Right atrium auricular region (tissue), 2 donors: ENCODE measurements at places on chromosomes 13 and 19.

GRCh38 chr13:28464861-28465460 is 30.0 kb downstream of the FLT1 start:
- no peak for DNase-seq

- no peak for DNase-seq
These were observed 8.8 kb downstream of the SPPL2B start for GRCh38 chr19:2337329-2337707.

GRCh38 chr13:46197299-46198048 is 14.3 kb upstream of the LRRC63 start:
- no peak for DNase-seq

GRCh38 chr19:15862444-15862843 is 35.4 kb downstream of the CYP4F2 start:
- no peak for DNase-seq

DNA sequence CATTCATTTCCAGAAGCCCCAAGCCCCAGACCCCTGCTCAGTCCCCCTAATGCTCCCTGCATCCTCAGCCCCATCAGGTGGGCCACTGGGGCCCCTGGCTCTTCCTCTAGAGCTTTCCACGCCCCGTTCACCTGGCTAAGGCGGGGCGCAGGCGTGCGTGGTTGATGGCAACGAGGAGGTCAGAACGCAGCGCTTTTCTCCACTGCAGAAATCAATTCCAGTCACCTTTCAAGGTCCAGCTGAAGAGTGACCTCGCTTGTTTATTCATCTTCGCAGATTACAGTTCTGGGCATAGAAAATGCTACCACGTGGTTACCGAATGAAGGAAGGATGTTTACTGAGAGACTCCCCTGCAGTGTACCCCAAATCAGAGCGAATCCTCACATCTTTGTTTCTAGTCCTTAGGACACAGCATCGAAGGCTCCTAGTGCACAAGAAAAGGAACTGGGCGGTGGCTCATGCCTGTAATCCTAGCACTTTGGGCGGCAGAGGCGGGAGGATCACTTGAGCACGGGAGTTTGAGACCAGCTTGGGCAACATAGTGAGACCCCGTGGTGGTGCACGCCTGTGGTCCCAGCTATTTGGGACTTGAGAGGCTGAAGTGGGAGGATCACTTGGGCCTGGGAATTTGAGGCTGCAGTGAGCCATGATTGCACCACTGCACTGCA is 828 bp upstream of the PBX4 start:
- no peak for DNase-seq

DNA sequence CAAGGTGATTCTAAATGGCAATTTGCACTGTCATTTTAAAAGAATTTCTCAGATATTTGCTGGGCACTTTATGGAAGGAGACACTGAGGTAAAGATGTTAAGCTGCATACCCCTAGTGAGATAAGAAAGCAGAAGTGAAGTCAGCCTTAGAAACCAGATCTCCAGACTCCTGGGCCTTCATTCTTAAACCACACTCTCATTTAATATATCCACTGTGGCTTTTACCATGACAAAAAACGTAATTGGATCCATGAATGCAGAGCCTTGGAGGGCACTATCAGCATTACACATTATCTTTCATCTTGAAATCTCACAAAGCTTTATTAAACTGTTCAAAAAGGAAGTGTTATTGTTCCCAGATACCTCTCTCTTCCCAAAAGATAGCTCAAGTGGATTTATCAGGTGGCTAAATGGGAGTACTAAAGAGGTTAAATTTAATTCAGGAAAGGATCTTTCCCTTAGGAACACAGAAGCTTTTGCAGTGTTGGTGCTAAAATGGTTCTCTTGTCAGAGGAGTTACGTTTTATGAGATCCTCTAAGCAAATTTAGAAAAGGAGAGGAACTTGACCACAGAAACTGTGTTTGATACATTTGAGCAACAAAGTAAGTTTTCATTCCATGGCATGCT is 1060.4 kb downstream of the EFNB2 start:
- DNase-seq = no peak

DNA sequence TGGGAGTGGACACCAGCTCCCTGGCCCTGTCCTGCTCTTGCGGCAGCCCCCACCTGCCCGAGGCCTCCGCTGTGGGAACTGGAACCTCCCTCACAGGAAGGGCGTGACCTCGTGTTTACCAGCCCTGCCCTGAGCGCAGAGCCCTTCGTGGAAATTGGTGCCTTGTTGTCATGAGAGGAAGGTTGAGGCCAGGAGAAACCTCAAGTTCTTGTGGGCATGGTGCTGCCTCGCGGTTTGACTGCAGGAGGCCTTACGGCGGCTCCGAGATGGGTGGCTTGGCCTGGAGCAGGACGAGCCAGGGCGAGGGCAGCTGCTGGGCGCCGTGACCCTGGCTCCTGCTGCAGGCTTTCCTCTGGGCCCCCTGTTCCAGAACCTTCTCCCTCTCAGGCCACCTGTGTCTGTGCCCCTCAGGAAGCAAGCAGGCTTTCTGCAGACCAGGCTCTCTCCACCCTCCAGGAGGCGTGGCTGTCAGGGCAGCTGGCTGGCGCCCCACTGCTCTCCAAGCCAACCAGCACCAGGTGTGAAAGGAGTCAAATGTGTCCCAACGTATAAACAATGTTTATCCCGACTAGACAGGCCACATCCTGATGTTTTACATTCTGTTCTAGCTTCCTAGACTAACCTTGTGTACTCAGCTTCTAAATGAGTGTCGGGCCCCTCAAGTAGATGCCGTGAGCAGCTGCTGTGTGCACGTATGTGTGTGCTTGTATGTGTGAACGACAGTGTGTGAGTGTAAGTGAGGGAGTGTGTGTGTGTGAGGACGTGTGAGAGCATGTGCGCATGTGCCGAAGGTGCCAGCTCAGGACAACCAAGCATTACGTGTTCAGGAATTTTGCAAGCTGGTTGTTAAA is 10.4 kb upstream of the RASA3 start:
- no peak for DNase-seq

DNA sequence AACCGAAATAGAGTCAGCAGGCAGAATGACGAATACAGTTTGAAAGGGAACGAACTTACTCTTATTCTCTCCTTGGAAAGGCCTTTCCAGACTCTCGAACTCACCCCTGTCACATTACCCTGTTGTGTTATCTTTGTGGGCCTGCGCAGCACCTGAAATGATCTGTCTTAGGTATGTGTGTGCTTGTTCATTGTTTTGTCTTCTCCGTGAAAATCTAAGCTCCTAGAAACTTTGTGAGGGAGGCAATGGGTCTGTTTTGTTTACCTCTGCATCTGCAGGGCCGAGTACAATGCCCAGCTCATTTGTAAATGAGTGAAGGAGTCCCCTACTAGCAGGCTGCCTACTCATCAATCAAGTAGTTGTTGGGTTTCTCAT is 19.6 kb downstream of the HMGB1 start:
- DNase-seq = no peak

DNA sequence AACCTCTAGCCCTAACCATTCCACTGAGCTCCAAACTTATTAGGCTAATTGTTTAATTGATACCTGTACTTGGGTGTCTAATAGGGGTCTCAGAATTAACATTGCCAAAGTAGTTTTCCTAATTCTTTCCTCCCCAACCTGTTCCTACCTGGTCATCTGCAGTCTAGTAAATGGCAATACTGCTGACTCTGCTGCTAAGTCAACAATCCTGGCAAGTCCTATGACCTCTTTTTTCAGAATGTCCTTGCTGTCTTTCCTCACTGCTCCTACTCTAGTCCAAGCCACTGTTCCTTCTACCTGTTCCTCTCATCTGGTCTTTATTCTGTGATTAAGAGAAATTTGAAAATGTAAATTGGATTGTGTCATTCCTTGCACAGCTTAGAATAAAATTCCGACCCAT is 143.9 kb downstream of the MTUS2 start:
- no peak for DNase-seq

GRCh38 chr19:3281026-3281425 is 56.6 kb downstream of the CELF5 start:
- no peak for DNase-seq

GRCh38 chr19:57406516-57407123 is 4.3 kb upstream of the ZNF17 start:
- no peak for DNase-seq

DNA sequence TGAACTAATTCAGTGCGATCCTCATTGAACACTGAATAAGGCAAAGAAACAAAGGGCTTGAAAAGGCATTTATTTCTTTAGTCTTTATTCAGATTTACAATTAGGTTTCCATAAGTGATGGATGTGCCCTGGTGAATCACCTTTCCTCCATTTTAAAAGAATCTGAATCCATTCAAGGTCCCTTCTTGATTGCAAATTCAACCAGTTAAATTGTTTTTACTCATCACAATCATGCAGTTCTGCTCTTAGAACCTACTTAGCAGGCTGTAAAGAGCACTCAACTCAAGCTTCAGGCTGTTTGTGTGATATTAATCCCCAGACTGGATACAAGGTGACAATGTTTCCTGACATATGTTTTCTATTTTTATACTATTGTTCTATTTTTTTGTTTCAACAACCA is 321.0 kb downstream of the TBC1D4 start:
- DNase-seq = no peak

DNA sequence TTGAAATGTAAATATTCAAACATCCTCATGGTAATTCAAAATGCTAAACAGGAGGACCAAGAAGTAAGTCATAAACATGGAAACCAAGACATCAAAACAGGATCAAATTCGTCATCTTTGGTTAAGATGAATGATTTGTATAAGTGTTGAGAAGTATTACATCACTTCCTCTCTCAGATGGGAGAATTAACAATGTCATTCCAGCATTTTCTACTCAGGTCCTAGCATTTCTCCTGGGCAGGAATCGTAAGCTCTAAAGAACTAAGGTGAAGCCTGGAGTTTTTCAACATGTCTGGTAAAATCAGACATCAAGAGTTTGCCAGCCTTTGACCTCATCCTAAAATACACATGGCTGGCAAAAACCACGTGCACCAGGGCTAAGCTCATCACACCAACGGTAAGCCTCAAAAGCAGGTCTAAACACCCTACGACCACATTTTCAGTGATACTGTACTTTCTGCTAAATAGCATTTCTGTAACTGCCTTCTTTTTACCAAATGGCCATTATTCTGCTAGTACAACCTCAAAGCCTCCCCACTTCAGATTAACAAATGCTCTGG is 24.8 kb downstream of the RANBP3 start:
- DNase-seq = no peak

DNA sequence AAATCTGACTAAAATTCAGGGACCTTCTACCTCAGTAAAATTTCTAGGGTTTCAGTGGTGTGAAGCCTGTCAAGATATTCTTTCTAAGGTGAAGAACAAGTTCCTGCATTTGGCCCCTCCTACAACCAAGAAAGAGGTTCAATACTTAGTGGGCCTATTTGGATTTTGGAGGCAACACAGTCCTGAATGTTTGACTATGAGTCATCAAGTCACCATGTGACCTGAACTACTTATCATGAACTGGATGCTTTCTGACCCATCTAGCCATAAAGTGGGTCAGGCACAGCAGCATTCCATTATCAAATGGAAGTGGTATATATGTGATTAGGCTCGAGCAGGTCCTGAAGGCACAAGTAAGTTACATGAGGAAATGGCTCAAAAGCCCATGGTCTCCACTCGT is 163.0 kb upstream of the IRS2 start:
- no peak for DNase-seq

DNA sequence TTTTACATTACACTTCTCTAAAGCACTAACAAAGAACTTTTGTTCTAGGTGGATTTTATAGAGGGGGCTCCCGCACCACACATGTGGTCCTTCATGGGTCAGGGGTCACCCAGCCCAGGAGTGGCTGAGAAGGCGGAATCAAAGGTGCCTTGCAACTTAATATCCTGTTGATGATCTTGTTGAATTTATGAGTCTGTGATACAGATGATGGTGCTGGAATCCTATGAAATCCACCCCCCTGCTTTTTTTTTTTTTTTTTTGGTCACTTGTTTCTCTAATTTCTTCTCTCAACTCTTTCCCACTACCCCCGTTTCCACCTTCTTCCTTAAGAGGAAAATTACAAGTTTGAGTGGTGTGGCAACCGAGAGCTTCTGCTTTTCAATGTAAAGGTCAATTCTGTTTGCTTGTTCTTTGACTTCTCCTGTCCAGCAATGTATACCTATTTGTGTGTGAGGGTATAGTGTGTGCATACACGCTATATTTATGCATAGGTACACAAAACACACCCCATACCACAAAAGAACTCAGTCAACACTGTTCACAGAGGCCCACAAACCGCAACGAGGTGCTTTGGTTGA is 4.2 kb upstream of the ZIC2 start:
- no peak for DNase-seq

DNA sequence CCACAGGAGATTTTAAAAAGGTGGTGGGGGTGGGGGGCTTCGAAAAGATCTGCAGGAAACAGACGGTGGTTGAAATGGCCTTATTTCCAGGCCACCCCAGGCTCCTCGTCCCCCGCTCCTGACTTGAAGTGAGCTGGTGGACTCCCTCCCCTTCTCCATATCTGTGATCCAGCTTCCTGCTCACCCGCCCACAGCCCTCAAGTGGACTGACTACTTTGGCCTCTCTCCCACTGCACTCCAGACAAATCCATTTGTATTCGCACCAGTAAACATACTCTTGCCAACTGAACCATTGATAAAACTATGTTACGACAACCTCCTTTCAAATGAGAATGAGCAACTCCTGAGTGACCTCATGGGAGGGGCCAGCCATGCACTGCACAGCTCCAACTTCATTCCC is 259.5 kb downstream of the COL4A1 start:
- peak; percentile 88 for DNase-seq

DNA sequence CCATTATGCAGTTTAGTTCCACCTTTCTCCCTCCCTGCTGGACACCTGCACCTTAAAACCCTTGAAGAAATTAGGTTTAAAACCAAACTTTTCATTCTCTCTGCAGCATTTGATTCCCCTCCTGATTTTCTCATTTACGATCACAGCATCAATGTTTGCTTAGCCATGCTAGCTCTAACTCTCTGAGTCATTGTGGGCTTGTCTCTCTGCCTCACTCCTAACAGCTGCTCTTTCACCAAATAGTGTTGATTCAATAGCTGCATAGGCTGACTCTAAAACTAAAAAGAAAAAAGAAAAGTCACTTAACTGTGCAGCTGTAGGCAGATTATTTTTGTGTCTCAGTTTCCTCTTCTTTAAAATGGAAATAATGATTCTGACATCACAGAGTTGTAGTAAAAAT is 1124.9 kb downstream of the DIAPH3 start:
- no peak for DNase-seq

GRCh38 chr19:44202974-44203373 is 9.4 kb upstream of the ZNF227 start:
- no peak for DNase-seq

GRCh38 chr19:54429176-54429495 is 13.9 kb downstream of the TTYH1 start:
- DNase-seq = no peak

- DNase-seq = no peak
These were observed 1479.2 kb downstream of the SLITRK5 start for GRCh38 chr13:89150362-89150761.

- no peak for DNase-seq
These were observed 364.5 kb downstream of the DNAJC15 start for GRCh38 chr13:43387880-43388279.

- DNase-seq = no peak
These were observed 16.0 kb downstream of the TDRD3 start for GRCh38 chr13:60412909-60413616.
